ENCODE measurements at places on chromosomes 3 and 15. TPM values are rescaled to one million over a fixed set of nuclear protein-coding genes. Genes with fewer than 3 reads are reported as not detected.
A peak's percentile ranks its signal among the peaks of the same experiment; 100 is the strongest.

The CDHR4 gene
- total RNA-seq, result not detected

The SACM1L gene
- 24.3 TPM for total RNA-seq

The FOXL2NB gene
- 1.8 TPM for total RNA-seq

The ARHGEF26 gene
- 2.9 TPM for total RNA-seq

The ISL2 gene
- total RNA-seq, result 6.8 TPM

The MITF gene
- 3.3 TPM for total RNA-seq

The SH3GL3 gene
- total RNA-seq, result not detected

The PLA2G4D gene
- total RNA-seq, result not detected

The MYO5C gene
- 14.9 TPM for total RNA-seq

The CFAP100 gene
- not detected for total RNA-seq

The TNIK gene
- 0.46 TPM for total RNA-seq

The LCTL gene
- total RNA-seq, result not detected

The ACAN gene
- not detected for total RNA-seq

The AP3B2 gene
- total RNA-seq, result 0.89 TPM

The SLC22A14 gene
- total RNA-seq, result 0.35 TPM

The FOXB1 gene
- total RNA-seq, result 0.09 TPM

GRCh38 chr3:173354124-173354523 is 43.4 kb upstream of the NLGN1 start:
- DNase-seq, result no peak

DNA sequence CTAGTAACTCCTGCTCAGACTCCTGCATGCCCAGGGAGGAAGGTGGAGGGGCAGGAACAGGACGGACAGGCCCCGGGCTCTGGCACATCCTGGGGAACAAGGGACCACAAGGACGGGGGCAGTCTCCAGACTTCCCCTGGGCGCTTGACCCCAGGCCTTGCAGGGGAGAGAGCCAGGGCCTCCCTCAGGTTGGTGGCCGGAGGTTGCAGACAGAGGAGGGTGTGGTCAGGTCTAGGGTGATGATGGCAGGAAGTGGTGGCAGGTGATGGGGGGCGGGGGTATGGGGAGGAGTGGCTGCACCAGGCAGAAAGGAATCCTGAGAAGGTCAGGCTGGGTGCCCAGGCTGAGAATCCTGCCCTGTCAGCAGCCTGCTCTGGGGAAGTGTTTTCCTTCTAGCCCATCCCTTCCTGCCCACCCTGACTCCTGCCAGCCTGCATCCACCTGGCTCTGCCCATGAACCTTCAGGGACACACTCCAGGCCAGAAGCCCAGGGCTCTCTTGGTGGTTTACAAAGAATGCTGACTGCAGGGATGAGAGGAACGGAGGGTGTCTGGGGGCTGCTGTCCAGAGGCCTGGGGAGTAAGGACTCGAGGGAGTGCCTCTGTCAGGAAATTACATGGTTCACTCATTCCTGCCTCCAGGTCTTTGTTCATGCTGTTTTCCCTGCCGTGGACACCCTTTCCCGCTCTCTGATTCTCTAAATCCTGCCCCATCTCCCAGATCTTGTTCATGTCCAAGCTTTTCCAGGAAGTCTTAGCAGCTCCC is 15.8 kb downstream of the LOXL1 start:
- no peak for DNase-seq

- no peak for DNase-seq
Observed at GRCh38 chr15:99728916-99729315, 4.3 kb downstream of the LYSMD4 start.

DNA sequence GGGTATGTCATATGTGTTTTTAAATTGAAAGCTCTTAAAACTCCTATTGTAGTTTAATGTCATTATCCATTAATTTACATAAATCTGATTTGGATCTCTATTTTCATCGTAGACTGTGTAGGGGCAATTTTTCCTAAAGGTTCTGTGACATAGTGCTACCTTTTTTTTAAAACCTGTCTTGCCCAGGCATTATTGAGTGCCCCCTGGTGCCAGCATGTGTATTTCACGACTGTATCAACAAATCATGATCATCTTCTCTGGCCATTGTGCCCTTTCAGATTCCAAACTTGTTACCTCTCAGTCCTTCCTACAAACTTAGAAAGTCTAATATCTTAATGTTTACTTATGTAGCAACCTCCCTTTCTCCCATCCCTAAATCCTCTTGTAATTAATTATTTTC is 97.2 kb upstream of the FLNB start:
- DNase-seq, result peak; percentile 8

- no peak for DNase-seq
Observed at GRCh38 chr3:30260762-30261161, 345.6 kb upstream of the TGFBR2 start.

DNA sequence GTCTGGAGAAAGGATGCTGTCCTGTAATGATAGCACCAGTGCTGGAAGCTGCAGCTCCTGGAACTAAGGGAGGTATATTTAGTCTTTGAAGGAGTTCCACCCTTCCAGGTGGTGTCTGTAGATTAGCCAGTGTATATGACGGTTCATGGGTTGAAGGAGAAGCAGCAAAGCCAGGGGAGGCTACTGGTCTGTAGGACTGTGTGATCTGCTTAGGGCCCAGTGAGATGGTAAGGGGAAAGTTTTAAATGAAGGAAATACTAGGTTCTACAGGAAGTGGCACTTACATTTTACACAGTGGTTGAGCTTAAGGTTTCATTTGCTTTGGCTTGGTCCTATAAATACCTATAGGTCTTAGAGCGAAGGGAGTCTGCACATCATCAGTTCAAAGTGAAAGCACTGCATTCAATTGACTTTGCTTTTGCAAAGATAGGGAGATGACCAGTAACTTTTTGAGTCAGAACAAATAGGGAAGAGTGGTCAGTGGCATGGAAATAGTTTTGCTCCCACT is 5.6 kb downstream of the SLC25A38 start:
- no peak for DNase-seq

DNA sequence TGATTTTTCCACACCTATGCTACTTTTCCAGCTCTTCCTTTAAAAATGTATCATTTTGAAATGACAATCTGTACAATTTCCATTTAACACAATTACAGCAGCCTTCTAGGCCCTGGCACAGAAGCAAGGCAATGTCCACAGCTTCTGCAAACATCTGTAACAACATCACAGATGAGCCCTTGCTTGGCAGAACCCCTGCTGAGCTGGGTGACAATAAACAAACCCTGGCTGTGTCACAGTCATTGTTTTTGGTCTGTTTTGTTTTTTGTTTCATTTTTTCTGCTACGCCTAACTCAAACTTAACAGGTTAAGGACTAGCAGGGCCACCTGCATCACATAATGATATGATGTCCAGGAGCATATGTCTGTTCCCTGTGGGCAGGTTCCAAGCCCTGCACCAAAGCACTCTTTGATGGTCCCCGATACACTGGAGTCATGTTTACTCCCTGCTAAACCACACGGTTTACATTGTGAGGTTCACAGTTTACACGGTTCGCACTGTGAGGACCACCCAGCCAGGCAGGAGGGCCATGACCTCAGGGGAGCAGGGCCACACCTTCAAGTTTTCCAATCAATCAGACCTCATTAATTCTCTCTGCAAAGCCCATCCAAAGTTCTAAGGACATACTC is 186.8 kb upstream of the CHRNA7 start:
- no peak for DNase-seq

DNA sequence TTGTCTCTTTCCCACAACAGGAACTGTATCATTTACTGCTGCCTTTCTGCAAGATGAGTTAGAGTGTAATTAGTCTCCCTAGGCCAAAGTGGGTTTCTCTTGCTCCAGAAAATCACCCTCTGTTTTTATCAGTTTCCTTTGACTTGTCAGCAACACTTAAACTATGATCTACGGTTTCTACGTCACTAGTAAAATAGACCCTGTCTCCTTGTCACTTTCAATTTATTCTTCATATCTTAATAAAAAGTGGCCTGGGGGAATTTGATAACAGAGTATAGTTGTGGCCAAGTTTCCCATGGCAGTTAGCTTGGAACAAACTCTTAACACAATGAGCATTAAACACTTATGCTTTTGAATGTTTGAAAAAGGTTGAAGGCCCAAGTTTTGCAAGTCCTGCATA is 79.6 kb downstream of the CGNL1 start:
- no peak for DNase-seq

DNA sequence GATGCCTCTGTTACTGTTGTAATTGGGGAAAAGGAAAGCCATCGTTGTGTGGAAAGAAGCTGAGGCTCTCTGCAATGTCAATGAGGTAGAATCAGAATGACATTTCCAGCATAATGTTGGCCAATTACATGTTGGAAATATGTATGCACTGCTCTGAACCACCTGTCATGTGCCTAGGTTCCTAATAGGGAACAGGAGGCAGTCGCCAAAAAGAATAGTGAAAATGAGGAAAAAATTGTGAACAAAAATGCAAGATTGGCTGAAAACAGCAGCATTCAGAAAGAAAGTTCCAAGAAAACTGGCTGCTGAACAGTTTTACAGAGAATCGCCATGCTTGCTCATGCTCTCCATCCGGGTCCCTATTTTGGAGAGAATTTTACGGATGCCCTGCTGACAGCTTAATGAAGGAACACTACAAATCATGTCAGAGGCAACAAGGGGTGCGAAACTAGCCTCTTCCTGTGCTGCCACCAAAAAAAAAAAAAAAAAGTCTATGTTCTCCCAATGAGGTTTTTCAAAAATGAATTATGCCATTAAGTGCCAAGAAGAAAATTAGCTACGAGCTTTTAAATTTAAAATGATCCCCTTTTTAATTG is 305.9 kb upstream of the ARRDC4 start:
- no peak for DNase-seq

DNA sequence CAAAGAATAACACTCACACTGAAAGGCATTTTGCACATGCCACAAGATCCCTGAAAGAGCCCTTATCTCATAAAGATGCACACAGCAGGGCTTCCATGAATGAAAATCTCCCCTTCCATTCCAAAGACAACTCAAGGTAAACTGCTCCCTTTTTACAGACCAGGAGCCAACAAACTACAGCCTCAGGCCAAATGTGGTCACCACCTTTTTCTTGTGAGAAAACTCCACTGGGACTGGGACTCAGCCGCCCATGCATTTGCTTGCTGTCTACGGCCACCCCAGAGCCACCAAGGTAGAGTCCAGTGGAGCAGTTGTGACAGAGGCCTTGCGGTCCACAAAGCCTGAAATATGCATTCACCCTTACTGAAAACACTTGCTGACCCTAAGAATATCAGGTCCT is 334.8 kb downstream of the OCA2 start:
- no peak for DNase-seq

DNA sequence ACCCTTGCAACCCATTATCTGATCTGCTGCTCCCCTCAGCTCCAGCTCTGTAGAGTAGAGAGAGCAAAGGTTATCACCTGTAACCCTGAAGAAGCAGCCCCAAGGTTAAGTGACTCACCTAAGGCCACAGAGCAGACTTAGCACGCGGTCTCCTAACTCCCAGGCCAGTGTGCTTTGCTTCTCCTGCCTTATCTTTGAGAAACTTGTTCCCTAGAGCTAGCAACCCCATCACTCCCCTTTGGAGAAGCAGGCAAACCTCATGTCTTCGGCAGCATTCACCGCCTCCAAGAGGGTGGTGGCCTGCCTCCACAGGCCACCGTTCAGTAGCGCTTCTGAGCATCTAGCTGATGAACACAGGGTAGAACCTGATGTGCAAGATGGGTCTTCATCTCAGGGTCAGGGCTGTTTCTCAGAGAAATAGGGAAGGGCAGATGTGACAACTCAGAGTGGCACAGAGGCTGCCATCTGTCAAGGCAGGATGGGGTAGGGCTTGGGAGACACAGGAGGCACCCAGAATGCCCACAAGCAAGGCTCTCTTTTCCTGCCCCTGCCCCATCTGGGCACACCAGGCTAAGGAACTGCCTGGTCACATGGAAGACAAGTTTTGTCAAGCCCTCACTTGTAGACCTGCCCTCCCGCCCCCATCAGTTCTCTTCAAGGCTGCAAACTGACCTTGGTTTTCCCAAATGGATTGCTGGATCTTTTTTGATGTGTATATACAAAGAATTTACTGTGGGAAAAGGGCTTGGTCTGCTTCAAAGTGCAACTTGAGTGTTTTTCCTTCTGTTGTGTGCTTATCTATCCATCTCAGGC is 34.9 kb upstream of the CLK3 start:
- no peak for DNase-seq

DNA sequence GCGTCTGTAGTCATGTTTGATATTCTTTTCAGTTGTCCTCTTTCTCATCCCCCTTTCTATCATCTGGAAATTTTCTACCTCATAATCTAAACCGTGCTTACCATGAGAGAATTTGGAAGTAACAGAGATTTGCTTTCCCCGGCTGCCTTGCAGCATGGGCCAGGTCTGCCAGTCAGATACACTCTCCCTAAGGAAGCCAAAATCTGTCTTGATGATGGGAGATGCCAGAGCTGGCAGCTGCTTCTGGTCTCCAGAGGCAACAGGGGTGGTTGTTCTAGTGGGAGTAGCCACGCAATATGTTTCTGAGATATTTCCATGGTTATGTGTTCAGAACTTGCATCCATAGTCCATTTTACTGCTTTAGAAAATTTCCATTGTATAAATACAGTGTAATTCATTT is 218.9 kb upstream of the RORA start:
- no peak for DNase-seq

- DNase-seq, result no peak
Observed at GRCh38 chr15:80328496-80328895, 75.7 kb upstream of the ARNT2 start.

GRCh38 chr3:58332575-58333188 is at the start of gene PXK:
PXK (plus strand) TSS chr3:58332892; CDS start chr3:58332989, 97 bp downstream.
- peak; percentile 45 for DNase-seq

DNA sequence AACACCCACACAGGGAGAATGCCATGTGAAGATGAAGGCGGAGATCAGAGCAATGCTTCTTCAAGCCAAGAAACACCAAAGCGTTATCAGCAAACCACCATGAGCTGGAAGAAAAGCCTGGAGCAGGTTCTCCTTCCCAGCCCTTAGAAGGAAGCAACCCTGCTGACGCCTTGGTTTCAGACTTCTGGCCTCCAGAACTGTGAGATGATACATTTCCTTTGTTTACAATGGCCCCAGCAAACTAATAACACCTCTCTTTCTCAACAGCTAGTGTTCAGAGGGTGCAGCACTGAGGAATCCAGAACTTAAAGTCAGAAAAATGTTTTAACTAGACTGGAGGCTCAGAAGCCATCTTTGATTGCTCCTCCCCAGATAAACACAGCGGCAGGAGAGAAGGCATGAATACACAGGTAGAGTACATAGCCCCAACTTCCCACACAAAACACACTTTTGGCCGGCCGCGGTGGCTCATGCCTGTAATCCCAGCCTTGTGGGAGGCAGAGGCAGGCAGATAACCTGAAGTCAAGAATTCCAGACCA is 132.4 kb upstream of the LPP start:
- DNase-seq, result no peak

DNA sequence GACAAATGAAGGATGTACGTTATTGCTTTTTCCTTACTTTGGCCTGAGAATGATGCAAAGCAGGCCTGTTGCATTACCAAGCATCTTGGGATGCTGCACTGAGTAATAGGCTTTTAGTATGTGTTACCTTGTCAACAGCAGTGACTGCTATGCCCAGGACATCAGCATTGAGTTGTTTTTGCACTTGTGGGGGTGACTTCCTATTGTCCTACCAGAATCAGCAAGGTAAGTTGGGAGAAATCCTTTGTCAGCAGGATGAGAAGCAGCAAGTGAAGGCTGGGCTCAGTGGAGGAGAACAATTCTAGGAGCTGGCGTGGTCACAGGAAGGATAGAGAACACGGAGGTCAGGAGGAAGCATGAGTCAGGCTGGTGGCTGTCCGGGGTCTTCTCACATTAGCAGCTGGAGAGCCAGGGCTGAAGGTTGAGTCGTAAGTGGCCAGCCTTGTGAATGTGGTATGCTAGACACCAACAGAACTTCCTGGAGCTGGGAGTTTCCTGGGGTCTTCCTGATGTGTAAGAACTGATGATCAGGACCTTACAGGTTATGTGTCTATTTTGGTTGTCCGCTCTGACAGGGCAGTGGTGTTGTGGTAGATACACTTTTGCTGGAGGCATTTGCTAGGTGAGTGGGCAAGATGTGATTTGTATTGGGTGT is 142.7 kb downstream of the FNDC3B start:
- DNase-seq, result no peak

GRCh38 chr15:74789171-74789631 is 7.3 kb downstream of the CSK start:
- no peak for DNase-seq
